ENCODE measurements at places on chromosomes 13 and 19. TPM values are rescaled to one million over a fixed set of nuclear protein-coding genes. Genes with fewer than 3 reads are reported as not detected.
A peak's percentile ranks its signal among the peaks of the same experiment; 100 is the strongest.

Gene ATP8B3
- total RNA-seq = 3.6 TPM

Gene C19orf33
- total RNA-seq = 43.9 TPM

GRCh38 chr19:17074634-17075034 lies 618 bp downstream of the HAUS8 start:
- DNase-seq = no peak

DNA sequence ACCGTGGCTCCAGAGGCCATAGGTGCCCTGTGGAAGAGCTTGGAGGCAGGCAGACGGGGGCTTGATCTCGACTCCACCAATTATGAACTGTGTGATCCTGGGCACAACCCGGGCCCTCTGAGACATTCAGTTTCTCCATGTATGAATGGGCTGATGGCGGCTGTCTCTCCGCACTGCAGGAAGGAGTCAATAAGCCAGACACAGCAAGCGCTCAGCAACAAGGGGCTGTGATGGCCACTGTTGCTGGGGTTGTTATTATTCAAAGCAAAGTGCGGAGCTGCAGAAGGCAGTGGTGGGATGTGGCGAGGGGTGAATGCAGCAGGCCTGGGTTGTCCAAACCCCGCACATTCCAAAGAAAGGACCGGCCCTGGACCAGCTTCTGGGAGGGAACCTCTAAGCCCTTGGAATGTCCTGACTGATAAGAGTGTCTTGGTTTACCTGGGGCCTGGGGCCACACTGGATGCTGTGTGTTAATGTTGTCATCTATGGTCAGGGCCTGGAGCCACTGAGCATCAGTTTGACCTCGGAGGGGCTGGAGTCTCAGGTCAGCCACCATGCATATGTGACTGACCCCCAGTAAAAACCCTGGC lies 8.3 kb downstream of the TMEM143 start:
- DNase-seq = no peak

- peak; percentile 63 for DNase-seq
Measured at GRCh38 chr13:45879666-45880065, 28.1 kb upstream of the SIAH3 start.

- no peak for DNase-seq
Measured at GRCh38 chr13:74253161-74253560, 119.0 kb upstream of the KLF12 start.

DNA sequence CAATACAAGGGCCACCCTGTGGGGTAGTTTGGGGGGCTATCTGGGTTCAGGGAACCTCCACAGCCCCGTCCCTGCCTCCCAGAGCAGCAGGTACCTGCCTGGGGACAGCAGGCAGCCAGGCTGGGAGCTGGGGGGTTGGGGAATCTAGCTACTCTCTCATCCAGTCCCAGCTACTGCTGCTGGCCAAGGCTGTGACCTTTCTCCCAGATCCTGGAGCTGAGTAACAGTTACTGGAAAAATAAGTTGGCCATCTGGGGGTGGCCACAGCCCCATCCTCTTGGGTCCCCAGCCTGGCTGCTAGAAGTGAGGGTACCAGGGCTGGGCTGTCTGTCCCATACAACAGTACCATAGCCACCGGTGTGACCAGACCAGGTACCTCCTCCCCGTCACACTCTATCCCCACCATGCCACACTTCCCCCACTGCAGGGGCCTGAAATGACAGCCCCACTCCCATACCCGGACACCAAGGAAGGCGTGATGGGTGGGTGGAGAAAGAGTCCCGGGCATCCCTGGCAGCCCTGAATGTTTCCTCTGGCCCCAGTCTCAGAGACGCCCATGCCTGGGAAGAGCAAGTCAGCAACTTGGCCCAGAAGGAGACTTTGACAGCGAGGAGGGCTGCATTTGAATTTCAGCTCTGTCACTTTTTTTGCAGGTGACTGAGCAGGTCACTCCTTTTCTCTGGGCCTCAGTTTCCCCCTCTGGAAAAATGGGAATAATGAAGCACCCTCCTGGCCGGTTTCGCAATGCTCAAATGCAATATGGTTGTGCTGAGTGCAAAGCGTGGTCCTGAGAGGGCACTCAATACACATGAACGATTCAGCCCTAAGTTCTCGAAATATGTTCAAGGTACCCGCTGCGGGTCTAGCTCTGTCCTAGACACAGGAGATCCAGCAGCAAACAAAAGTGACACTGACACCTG lies 30.7 kb upstream of the NFIC start:
- DNase-seq = peak; percentile 84

- DNase-seq = no peak
Measured at GRCh38 chr13:44074611-44075010, 194.9 kb downstream of the LACC1 start.

DNA sequence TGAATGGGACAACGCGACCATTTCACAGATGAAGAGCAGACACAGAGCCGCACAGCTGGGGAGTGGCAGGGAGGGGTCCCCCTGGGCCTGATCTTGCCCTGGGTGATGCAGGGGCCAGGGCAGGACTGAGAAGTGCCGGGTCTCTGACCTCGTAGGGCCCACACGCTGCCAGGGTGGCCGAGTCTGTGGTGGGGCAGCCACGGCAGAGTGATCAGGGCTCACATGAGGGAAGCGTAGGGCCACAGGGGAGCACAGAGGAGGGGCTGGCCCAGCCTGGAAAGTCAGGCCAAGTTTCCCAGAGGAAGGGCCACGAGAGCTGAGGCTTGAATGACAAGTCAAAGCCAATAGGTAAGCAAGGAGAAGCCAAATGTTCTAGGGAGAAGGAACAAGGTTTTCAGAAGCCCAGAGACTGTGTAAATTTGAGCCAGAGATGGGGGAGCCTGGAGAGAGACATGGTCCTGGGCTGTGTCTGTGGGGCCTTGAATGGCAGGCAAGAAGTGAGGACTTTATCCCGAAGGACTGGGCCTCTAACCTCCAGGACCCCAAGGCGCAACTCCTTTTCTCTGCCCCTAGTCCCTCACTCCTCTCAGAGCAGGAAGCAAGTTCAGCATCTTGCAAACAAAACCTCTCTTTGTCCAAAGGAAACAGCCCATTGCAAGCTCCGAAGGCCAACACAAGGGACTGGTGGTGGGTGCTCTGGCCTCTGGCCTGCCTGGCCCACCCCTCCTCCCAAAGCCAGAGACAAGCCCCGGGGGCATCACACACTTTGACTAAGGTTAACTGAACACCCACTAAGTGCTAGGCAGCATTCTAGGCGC lies 31.7 kb upstream of the FXYD3 start:
- DNase-seq = no peak

- no peak for DNase-seq
Measured at GRCh38 chr13:77333594-77333993, 6.7 kb upstream of the MYCBP2 start.

DNA sequence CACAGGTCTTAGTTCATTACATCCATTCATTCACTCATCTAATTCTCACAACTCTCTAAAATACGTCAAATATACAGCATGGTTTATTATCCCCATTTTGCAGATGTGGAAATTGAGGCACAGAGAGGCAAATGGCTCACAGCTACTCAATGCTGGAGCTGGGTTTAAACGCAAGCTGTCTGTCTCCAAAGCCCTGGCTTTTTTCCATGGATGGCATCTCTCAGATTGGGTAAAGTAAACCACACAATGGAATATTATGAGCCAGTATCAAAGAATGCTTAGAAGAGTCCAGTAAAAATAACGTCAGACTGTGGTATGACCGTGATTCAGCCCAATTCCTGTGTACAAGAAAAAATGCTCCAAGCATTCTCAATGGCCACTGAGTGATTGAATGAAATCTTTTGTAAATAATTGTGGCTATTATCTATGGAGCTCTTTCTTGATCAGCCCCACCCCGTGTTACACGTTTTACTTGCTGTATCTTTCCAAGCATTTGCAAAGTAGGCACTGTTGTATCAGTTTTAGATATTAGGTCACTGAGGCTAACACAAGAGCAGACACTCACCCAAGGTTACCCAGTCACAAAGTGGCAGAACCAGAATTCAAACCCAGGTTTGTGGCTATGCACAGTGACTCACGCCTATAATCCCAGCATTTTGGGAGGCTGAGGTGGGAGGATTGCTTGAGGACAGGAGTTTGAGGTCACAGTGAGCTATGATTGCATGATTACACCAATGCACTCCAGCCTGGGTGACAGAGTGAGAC lies 5.5 kb upstream of the ACP7 start:
- no peak for DNase-seq

DNA sequence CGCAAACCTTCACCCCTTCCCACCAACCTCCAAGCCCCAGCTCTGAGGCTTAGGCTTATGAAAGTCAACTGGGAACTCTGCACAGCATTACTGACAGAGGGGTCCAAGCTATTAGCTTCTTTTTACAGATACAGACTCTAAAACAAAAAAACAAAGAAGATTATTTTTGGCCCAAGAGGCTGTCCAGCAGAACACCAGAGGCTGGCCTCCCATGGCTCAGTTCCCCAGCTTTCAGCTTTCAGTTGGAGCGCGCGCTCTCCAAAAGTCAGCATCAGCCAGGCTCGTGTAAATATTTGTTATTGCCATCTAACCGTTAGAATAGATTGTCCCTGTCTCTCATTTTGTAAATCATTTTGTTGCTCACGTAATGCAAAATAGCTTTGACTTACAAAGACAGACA lies 58.4 kb downstream of the ZIC5 start:
- DNase-seq = no peak

DNA sequence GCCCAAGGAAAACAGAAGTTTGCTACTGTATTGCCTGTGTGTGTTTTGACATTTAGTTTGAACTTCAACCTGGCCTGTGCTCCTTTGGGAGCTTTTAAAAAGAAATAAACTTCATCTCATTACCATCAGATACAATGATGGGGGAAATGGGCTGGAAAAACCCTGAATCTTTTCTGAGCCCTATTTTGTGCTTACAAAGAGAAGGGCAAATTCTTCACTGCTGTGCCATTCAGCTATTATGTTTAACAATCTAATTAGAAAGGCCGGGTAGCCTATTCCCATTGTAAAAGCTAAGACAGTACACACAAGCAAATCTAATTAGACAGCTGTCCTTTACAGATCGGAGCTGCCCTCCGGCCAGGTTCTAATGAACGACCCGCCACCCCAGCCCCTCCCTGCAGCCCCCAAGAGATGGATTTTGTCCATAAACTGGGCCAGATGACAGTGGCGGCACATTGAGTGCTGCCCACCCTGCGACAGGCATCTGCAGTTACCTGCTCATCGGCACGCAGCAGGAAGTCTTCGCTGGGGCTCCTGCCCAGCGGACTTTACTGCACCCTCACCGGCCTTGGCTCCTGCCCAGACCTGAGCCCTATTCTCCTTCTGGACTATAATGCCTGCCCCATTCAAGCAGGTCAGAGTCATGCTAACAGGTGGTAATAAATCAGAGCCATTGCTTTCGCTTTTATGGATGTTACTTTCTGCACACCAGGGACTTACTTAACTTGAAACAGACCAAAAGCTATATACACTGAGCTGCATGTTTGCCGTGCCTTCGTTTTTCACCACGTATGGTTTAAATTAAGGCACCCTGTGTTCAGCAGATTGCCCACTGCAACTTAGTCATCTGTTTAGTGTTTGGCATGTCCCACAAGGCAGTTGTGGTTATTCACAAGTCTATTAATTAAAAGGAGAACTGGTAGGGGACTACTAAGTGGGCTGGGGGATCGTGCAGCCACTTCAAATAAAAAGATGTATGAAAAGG lies 549.6 kb downstream of the FGF9 start:
- DNase-seq = no peak
